Bronchial epithelial cell (primary cell): ENCODE measurements at places on chromosomes 11 and 22. TPM values are rescaled to one million over a fixed set of nuclear protein-coding genes. Genes with fewer than 3 reads are reported as not detected.

Gene TMEM134
- 38.2 and 48.9 TPM in 2 replicates for total RNA-seq

GRCh38 chr11:59765068-59765735 is 10.0 kb downstream of the STX3 start:
- DNase-seq: no peak

- no peak for DNase-seq
These were observed 15.6 kb upstream of the MFRP start for GRCh38 chr11:119361941-119362725.

Gene DAGLA
- total RNA-seq: under 0.01 and 0.13 TPM in 2 replicates

- peak; percentile 96 for DNase-seq
These were observed 74.6 kb downstream of the CELSR1 start for GRCh38 chr22:46462726-46463371.

GRCh38 chr11:1041471-1041870 is 5.0 kb upstream of the MUC6 start:
- no peak for DNase-seq

DNA sequence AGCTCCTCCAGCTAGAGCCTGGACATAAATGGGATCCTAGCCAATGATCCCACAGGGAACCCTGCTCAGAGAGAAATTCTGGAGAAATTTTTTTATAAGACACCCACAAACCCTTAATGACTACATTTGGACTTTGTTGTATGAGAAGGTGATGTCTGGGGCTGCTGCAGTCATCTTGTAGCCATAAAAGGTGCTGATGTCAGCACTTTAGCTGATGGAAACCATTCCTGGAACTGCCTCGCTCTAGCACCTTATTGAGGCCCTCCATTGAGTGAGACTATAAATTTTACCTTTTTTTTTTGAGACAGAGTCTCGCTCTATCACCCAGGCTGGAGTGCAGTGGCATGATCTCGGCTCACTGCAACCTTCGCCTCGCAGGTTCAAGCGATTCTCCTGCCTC is 610.7 kb downstream of the OPCML start:
- no peak for DNase-seq

- peak; percentile 88 for DNase-seq
These were observed 1.2 kb upstream of the ZFP91 start for GRCh38 chr11:58577555-58578135.

Gene CARD10
- total RNA-seq: 8.1 and 14.2 TPM in 2 replicates

GRCh38 chr11:131889760-131890581 is 519.6 kb downstream of the NTM start:
- DNase-seq: no peak

- DNase-seq: peak; percentile 19
These were observed 14.4 kb upstream of the LRP5 start for GRCh38 chr11:68297812-68298658.

Gene MN1
- total RNA-seq: 1.3 and 2.0 TPM in 2 replicates

GRCh38 chr11:44446996-44447771 is 118.3 kb upstream of the CD82 start:
- no peak for DNase-seq

Gene DSCAML1
- under 0.01 TPM in 1 of 2 replicates, not detected in the other for total RNA-seq

GRCh38 chr11:19907839-19908238 is 195.2 kb downstream of the NAV2 start:
- no peak for DNase-seq

DNA sequence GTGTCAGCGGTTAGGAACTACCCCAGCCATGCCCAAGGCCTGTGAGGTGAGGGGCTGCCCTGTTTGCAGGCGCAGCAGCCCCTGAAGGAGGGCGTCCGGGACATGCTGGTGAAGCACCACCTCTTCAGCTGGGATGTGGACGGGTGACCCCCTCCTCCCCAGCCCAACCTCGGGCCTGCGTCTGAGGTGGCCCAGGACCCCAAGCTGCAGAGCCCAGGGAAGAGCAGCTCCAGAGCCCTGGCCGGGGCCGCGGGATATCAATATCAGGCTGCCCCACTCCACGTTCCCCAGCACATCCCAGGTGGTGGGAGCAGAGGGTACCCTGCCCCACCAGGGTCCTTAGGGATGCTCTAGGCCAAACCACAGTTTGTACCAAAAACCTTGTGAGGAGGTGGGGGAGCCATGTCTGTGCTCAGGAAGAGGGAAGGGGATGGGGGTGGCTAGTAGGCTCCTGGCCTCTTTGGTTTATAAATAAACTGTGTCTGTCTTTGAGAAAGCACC is 39.3 kb downstream of the SGSM3 start:
- no peak for DNase-seq

DNA sequence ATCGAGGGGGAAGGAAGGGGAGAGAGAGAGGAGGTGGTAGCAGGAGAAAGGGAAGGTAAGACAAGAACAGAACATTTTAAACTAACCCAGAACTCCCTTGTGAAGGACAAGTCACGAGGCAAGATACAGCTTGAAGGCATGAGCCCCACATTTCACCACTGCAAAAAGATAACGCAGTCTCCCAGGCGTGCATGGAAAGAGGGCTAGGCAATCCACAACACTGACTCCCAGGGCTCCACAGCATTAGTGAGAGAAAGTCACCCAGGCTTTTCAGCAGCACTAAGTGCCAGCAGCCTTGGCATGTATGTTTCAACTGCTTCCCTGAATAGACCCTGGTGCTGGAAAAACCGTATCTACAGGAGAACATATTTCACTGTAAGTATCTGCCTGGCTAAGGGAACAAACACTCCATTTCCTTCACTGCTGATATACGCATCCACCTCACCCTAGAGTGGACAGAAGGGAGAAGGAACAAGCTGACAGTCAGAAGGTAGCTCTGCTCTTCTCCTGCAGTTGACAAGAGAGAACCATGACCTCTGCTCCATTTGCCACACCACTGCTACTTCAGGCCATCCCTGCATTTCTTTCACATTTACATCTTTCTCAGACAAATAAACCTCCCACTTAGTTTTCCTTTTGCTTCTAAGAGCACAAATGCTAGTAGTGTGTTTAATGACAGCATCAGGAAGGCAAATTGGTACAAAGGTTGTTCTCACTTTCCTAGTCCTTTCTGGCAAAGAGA is 87.9 kb downstream of the AMBRA1 start:
- no peak for DNase-seq

- peak; percentile 58 for DNase-seq
These were observed 52.0 kb upstream of the THY1 start for GRCh38 chr11:119474682-119475596.

Gene OR51B2
- total RNA-seq: not detected in 2 replicates

Gene KCTD14
- 0.77 and 1.3 TPM in 2 replicates for total RNA-seq

DNA sequence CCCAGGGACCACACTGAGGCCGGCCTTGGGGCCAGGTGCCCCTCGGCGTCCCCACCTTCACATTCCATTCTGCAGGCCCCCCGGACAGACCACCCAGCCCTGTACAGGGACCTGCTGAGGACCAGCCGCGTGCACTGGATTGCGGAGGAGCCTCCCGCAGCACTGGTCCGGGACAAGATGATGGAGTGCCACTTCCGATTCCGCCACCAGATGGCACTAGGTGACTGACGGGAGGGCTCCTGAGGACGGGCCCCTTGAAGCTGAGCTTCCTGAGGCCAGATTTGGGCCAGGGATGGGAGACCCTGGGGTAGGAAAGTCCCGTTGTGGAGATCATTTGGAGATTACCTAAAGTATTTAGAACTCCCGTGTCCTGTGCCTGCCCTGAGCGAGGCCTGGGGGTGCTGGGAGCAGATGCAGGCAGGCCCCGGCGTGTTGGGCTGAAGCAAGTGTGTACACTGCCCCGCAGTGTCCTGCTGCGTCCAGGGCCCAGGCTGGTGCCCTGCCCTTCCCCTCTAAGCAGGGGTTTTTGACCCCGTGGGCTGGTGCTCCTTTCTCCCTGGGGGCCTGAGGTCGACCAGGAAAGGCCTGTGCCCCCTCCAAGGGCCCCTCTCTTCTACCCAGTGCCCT is 20.0 kb downstream of the TRMU start:
- peak; percentile 55 for DNase-seq

DNA sequence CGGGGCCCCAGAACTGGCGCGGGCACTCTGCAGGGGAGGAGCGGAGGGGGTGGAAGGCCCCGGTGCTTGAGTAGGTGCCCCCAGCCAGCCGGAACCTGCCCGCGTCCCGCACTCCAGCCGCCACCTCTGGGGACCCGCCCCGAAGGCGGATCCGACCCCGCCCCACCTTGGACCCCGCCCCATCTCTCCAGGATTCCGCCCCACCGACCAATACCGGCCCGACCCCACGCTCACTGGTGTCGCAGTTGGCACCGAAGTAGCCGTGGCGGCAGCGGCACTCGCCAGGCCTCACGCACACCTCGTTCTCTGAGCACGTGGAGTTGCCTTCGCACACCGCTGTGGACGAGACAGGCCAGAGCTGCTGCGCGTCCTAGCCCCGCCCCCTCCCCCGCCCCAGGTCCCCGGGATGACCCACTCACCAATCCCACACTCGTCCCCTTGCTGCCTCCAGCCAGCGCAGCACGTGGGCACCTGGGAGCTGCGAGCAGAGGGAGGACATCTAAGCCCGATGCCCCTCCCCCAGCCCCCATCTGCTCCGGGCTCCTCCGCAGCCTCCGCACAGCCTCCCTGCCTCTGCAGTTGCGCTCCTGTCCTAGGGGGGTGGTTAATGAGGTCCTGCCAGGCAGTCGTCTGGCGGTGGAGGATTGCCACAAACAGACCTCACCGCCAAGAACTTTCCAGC is 6.0 kb downstream of the SCARF2 start:
- no peak for DNase-seq

Gene DDX25
- not detected in 2 replicates for total RNA-seq

Gene APLNR
- total RNA-seq: not detected in 2 replicates

DNA sequence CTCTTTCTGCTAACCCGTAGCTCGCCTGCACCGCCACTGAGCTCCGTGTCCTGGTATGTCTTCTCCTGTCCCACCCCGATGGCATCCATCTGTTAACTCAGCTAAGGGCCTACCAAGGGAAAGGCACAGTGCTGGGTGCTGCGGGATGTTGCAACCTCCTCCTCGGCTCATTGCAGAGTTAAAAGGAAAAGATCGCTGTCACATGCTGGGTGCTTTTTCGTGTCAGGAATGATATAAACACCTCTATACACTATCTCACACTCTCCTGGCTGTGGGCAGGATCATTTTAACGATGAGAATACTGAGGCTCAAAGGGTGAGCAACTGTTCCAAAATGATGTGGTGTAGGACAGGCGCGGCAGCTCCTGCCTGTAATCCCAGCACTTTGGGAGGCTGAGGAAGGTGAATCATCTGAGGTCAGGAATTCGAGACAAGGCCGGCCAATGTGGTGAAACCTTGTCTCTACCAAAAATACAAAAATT is 10.1 kb downstream of the TXN2 start:
- peak; percentile 71 for DNase-seq
